Activated naive CD8-positive, alpha-beta T cell treated with anti-CD3 and anti-CD28 coated beads, Interleukin-2, amount 10 ng/mL, durations not matched to agents 7 days and 5 days (primary cell): ENCODE measurements at places on chromosomes 4 and X. TPM values are rescaled to one million over a fixed set of nuclear protein-coding genes. Genes with fewer than 3 reads are reported as not detected.

GRCh38 chr4:154305616-154306015 lies 186.0 kb downstream of the DCHS2 start:
- DNase-seq: no peak

- DNase-seq: no peak
Observed at GRCh38 chrX:22666441-22666840, 333.3 kb upstream of the DDX53 start.

UFSP2 gene
- 19.8 TPM for total RNA-seq

GRCh38 chr4:173008436-173008835 lies 160.2 kb upstream of the GALNT7 start:
- no peak for DNase-seq

DUX4 gene
- total RNA-seq: not detected

DNA sequence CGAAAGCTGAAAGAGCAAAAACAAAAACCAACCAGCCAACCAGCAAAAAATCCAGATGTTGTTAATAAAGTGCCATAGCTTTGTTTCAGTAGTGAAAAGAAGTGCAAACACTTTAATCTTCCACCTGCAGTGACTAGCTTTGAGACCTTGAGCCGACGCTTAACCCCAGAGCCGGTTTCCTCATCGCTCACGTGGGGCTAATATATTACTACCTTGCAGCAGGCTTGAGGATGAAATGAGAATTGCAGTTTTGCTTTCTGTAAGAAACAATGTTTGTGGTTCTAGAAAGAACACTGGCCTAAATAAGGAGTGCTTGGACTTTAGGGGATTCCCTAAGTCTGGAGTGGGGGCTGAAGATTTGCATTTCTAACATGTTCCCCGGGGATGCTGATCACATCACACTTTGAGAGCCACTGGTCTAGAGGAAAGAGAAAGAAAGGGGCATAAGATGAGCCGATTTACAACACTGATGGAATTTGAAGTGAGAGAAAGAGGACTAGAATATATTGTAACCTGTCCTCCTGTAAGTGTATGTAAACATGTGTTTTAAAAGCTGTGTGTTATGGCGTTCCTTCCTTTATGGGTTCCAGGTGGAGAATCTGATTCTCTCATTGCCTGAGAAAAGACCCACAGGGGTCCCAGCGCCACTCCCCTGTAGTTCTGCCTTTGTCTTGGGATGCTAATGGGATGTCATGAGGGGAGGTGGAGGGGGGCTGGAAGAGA lies 1.4 kb downstream of the FGF2 start:
- no peak for DNase-seq

DNA sequence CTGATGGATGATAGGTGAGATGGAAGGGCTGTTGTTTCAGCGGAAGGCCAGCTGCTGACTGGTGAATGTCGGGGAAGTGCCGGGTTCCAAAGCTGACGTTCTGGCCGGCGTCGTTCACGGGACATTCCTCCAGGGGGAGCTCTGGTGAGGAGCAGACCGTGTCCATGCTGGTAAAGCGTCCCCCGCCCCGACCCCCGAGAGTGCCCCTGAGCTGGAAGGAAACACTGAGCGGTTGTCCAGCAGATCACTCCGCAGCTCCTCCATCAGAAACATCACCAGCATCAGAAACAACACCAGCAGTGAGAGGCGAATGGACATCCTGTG lies 18.6 kb upstream of the ADRA2C start:
- DNase-seq: no peak

CT45A10 gene
- total RNA-seq: not detected

AR gene
- not detected for total RNA-seq

DNA sequence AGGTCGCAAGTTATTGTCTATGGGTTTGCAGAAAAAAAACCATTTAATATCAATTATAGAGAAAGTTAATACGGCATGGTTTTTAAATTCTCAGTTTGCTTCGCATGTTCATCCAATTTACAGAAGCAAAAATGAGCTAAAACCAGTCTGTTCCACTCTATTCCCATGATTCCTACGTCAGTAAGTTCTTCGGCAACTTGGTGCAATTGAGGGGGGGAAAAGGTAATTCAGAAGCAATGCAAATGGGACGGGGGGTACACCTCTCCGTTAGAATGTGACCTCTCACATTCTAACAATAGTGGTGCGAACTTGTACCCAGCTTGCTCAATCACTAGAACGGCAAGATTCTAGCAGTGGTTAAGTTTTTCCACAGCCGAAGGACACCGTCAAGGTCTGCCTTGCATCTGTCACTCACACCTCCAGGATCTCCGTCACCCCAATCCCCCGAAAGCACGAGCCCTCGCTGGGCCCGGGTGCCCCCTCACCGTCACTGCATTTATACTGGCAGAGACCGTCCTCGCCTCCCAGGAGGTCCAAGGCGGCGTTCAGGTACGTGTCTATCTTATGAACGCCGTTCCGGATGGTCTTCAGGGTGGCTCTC lies 653 bp downstream of the PLA2G12A start:
- DNase-seq: no peak
